ENCODE measurements at places on chromosomes 6 and 20.
A peak's percentile ranks its signal among the peaks of the same experiment; 100 is the strongest.

DNA sequence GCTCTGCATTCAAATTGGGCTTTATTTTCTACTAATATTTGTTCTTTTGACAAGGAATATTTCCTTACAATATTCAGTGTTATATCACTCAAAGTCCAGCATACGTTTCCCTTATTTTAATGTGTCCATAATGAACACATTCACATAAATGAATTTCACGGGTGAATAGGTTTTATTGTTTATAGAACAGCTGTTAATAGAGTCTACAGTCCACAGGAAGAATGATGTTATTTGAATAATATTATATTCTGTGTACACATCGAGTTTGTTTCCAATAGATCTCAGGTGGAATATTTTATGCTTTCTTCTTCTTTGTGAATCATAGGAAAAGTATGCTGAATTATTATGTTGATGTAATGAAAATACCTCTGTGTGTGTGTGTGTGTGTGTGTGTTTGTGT lies 582.4 kb downstream of the CDH26 start:
- DNase-seq = no peak

DNA sequence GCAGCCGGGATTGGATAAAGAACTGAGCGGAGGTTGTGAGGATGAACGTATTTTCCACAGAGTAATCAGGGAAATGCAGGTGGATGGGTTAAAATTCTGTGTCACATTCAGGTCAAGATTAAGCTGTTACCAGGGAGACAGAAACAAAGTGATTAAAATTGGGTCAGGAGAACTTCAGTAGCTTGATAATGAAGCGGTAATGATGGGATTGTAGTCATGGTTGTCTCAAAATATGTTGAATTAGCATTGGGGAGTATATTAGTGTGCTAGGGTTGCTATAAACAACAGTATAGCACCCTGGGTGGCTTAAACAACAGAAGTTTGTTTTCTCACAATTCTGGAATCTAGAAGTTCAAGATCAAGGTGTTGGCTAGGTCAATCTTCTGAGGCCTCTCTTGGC lies 155.5 kb downstream of the GJA1 start:
- DNase-seq = no peak

DNA sequence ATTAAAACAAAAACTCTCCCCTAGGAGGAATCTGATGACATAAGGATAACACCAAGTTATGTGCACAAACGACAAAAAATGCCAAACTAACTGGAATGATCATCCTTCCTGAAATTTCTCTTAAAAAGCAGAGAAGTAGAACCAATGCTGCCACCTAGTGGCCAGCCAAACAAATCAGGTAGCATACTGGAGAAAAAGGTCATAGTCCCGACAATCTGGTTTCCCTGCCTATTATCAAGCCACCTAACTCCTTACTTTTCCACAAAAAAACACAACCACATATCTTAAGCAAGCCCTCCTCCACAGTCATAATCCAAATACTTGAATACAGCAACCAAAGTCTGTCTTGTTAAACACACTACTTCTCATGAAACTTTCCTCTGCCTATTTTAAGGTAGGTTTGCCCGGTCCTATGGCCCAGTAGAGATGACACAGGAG lies 5.3 kb downstream of the OARD1 start:
- peak; percentile 57 for DNase-seq

DNA sequence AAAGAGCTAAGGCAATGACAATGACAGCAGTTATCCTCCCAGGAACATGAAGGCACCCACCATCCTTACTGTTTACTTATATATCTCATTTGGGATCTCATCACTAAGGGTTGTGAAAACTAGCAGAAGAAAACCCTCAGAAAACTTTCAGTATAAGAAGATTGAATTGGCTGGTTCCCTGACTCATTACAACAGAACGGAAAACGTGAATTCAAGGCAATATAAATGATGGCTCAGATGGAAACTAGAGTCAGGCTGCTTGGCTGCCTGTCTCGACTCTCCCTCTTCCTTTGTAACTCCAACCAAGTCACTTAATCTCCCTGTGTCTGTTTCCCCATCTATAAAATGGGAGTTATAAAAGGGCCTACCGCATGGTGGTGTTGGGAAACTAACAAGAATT lies 387.1 kb upstream of the JARID2 start:
- no peak for DNase-seq

DNA sequence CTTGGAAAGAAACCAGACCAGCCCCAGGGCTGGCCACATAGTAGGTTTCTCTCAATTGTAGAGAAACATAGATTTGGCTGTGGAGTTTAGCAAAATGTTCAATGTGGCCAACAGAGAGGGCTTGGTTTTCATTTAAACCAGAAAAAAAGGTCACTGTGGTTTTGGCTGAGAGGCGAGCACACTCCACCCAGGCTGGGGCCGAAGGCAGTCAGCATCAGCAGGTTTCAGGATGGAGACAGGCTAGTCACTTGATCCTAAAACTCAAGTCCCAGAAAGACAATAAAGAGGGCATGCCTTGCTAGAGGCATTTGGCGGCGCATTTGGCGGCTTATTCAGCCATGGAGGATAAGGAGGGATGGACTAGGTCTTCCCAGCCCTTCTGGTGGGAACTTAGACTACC lies 73.1 kb downstream of the PRND start:
- no peak for DNase-seq

DNA sequence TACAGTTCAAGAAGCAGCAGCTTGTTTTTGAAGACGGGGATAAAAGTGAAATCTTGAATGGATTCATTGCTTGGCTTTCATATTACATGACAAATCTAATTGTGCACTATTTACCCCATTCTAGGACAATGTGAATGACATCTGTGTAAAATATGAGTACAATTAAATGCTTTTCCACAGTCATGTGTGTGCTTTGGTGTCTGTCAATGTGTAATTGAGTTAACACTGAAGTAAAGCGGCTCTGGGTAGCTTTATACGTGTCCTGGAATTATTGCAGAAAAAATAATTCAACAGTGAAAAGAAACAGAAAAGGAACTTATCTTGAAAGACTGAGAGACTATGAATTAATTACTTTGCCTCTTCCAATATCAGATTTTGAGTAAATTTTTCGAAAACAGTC lies 233.5 kb upstream of the HS3ST5 start:
- no peak for DNase-seq

- no peak for DNase-seq
Measured at GRCh38 chr20:37364013-37364926, 18.3 kb downstream of the SRC start.

GRCh38 chr20:13331536-13331935 lies 110.5 kb downstream of the ISM1 start:
- DNase-seq = no peak

DNA sequence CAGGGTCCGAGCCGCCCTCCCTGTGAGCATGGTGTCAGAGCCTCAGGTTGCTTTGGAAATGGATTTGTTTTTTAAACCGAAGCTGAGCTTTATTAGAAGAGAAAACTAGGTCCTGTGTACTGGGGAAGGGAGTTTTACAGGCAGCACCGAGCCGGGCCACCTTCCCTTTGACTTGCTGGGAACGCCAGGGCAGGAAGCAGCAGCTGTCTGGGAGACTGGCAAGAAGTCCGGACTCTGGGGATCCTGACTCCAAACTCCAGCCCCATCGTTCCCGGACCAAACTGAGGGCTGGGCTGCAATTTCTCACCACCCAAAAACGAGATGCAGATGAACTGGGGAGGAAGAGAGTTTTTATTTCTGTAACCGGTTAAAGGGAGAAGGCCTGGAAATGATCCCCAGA lies 214.9 kb upstream of the KCNG1 start:
- no peak for DNase-seq
